ENCODE measurements at places on chromosomes 1 and 21.

DNA sequence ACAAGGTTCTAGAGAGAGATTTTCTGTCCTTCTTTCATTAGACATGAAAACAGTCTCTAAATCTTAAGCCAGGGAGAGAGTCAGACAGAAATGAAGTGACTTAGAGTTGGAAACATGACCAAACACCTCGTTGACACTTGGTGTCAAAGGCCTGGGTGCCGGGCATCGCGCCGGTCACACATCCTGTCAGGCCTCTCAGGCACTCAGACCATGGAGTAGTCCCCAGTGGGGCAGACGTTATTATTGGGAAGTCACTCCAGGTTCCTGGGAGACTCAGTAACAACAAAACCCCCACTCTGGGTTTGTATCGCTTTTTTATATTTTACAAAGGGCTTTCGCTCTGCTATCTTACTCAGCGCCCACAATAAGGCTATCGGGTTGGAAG lies 25.8 kb downstream of the KCNN3 start:
- no peak for DNase-seq

DNA sequence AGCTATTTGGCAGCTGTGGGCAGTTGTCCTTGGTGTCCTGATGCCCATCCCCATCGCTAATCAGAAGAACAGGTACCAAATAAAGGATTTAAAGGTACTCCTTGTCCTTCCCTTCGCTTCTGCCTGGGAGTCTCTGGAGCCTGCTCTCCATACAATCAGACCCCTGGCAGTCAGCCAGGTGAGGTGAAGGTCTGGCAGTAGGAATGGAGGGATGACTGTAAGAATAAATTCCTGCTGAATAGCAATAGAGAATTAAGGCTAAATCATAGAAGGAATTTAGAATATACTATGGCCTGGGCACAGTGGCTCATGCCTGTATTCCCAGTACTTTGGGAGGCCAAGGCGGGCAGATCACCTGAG lies 9.2 kb downstream of the THBS3 start:
- no peak for DNase-seq

DNA sequence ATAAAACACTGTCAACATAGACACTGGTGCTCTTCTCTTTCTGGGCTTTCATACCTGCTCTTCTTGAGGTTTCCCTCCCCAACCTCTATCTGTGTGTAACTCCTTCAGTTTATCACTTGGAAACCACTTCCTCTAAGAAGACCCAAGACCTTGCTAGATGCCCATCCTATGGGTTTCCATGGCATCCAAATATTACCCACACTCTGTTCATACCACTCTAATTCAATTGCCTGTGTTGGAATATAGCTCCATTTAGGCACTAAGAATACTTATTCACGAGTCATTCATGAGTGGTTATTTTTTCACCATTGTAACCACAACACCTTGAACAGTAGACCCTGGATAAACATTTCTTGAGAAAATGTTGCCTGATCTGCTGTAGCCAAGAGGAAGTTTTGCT lies 231.1 kb upstream of the SGIP1 start:
- no peak for DNase-seq

DNA sequence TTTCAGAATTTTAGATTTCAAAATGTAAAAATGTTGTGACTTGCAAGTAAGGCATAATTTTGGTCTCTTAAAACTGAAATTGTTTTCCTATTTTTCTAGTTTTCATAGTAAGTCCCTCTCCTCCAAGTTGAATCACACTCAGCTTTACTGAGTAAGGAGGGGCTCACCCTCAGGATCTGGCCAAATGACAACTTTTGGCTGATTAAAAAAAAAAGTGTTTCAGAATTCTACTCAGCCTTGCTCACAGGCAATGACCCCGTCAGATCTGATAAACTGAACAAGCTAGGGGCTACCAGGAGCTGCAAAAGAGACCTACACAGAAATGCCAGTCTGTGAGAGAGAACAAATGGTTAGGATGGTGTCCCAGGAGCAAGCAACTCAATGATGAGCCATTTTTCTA lies 159.8 kb downstream of the PBX1 start:
- no peak for DNase-seq

- peak; percentile 53 for DNase-seq
Measured at GRCh38 chr1:211323156-211324063, 3.2 kb upstream of the TRAF5 start.

GRCh38 chr1:76029331-76029730 lies 45.2 kb upstream of the ST6GALNAC3 start:
- no peak for DNase-seq

DNA sequence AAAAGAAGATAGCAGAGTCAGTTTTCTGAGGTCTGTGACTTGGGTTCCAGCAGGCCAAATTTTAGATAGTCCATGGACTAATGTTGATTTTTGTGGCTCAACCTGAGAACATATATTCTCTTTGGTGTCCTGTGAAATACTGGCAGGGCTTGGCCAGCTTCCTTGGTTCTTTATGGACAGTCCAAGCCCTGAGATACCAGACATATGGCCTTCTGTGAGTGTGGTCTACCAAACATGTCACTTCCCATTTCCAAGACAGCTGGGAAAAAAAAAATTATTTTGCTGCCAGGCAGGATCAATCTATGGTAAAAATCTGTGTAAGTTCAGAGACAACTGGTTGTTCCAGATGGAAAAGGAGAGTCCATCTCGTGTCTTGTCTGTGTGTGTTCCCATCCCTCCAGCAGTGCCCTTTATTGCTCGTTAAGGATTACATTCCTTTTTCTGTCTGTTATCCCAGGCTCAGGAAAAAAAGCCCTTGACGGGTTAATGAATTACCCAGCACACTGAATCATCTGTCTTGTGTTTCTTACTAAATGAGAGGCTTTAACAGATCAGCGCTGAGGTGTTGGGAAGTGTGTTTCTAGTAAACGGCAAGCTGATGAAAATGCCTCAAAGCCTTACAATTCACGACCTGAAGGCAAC lies 33.4 kb upstream of the XPR1 start:
- DNase-seq, result no peak

GRCh38 chr1:192170196-192170984 lies 12.1 kb downstream of the RGS18 start:
- no peak for DNase-seq

- no peak for DNase-seq
Measured at GRCh38 chr1:54580856-54581550, 33.0 kb downstream of the ACOT11 start.

DNA sequence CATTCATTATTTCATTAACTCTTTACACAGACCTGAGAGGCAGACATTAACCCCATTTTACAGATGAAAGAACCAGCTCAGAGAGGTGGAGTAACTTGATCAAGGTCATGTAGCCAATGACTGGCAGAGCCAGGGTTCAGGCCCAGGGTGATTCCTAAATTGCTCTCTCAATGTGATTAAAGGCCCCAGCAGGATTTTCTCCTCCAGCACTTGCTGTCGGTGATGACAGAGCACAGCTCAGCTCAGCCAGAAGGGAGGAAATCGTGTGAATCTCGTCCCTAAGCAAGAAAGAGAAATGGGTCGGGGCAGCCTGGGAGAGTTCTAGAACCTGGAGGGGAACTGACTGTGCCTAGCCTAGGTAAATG lies 19.5 kb upstream of the RNF19B start:
- DNase-seq, result no peak

GRCh38 chr1:35364741-35365140 lies 96.2 kb downstream of the ZMYM4 start:
- DNase-seq, result no peak

DNA sequence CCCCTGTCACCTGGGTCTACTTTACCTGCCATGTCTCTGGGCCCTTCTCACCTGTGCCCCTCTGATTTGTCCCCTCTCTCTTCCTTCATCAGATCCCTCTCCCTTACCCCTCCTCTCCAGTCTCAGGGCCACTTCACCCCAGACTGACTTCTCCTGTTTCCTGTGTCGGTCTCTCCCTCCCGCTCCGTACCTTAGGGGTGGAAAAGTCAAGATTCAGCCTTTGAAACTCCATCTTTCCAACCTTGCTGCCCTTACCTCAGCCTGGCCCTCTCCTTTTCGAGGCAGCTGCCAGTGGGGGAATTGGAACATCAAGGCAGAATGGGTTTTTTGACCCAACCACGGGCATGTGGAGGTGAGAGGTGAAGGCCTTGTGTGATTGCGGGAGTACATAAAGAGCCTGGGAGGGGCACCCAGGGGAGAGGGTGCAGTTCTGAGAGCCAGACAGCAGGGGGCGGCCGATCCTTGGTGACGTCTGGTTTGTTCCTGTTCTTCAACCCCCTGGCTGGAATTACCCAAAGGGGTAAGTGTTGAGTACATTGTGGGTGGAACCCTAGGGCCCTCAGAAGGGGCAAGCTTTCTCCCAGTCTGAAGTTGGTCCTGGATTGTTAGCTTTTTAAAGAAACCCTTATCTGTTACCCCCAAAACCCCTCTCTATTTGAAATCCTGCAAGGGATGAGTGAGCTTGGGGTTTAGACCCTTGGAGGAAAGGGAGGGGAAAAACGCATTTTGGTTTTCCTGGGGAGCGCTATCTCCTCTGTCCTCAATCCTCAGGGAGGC lies 12.3 kb upstream of the DMBX1 start:
- peak; percentile 63 for DNase-seq

- no peak for DNase-seq
Measured at GRCh38 chr1:246245541-246245940, 261.5 kb downstream of the SMYD3 start.

GRCh38 chr1:106676021-106676420 lies 380.5 kb upstream of the PRMT6 start:
- DNase-seq, result no peak

DNA sequence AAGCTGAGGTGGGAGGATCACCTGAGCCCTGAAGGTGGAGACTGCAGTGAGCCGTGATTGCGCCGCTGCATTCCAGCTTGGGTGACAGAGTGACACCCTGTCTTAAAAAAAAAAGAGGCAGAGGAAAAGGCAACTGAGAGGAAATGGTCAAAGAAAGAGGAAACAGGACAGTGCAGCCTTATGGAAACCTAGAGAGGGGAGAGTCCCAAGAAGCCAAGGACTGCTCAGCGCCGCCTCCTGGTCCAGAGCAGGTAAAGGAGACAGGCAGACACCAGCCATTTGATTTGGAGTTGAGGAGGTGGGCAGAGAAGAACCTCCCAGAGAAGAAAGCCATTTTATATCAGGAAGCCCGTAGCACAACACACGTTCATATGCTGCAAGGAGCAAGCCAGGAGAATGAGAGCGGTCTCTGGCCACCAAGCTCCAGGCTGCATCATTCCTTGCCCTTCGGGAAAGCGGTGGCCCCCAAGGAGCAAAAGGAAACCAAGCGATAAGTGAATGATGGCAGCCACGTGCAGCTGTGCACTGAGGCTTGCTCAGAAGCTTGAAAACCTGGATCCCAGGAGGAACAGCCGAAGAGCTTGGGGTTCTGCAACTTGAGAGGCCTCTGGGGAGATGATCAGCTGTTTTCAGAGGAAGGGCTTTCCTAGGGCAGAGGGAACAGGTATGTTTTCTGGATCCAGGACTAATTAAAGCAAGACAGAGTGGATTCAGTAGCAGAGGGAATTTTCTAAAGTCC lies 33.7 kb downstream of the LRRC42 start:
- DNase-seq, result no peak

DNA sequence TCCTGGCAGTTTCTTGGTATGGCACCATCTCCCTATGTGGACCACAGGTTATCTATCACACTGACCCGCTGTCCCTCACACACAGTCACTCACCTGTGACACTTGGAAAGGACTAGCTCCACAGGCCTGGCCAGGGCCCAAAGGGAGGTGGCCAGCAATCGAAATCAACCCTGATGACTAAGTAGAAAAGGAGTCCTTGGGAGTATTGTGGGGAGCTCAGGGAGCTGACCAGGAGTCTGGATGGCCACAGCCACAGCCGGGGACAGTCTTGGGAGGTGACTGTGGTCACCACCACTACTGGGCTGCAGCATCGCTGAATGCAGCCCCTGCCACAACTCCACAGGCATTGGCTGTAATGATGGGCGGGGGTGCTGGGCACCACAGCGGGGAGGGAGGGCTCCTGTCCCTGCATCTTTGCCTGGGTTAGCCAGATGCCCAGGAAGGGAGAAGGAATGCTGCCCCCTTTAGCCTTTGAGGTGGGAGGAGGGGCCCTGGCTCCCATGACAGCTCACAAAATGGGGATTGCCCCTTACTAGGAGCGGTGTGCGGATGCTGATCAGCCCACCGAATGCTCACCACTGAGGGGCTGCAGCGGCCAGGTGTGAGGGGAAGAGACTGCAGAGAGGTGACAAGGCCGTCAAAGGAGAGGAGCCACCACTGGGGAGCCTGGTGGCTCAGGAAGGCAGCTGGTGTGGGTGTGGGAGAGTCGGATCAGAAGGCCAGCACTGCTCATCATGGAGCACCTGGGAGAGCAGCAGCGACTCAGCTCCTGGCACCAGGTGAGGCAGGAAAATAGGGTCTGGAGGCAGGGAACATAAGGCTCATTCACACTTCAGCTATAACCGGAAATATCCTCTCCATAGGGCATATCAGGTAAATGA lies 61.3 kb downstream of the H3-3A start:
- DNase-seq, result no peak

- DNase-seq, result no peak
Measured at GRCh38 chr1:153306303-153307220, 6.2 kb downstream of the PGLYRP3 start.

Measured in SHP77 (cell line).